ENCODE measurements at places on chromosomes 2 and 18.

GRCh38 chr2:30394096-30394495 lies 53.0 kb upstream of the LCLAT1 start:
- no peak for DNase-seq

DNA sequence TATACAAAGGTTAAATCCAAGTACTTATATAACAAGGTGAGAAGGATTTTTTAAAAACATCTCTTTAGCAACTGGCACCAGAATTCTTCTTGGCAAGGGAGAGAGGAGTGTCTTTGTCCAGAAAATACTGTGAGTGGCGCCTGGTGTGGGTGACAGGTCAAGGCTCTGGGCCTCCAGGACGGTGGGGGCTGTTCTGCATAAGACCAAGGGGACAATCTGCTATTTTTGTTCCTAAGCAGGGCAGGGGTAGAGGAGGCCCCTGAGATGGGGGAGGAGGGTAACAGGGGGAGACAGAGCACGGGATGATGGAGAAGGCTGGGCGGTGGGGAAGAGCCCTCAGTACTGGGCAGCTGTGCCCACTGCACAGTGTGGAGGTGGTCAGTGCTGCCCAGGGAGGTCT lies 51.6 kb upstream of the TAF1B start:
- no peak for DNase-seq

DNA sequence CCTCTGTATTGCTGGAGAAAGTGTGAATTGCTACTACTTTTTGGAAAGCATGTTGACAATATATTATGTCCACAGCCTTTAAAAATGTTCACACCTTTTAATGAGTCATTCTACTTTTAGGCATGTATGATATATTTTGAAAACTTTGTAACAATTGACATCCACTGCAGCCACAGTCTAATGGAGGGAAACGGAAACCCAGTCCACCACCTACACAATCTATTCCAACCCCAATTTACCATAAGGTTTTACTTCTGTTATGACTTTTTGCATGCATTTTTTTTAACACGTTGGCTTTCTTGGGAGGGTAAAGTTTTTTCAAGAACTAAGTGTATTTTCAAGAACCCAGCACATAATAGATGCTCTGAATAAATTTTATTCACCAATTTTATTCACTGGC lies 38.5 kb upstream of the ATP8B1 start:
- no peak for DNase-seq

- no peak for DNase-seq
These were observed 20.8 kb downstream of the HPCAL1 start for GRCh38 chr2:10323535-10323934.

GRCh38 chr2:27922842-27923241 lies 32.3 kb downstream of the BABAM2 start:
- no peak for DNase-seq

GRCh38 chr2:151570191-151570590 lies 160.5 kb downstream of the RIF1 start:
- DNase-seq: no peak
